AG08395 (cell line): ENCODE measurements at places on chromosomes 16 and 17.

GRCh38 chr16:22813948-22814710 lies at the start of gene HS3ST2:
Gene HS3ST2, plus strand, starts transcription at chr16:22814162. Its CDS starts 449 bp downstream, at chr16:22814611.
- DNase-seq, result peak; percentile 53

DNA sequence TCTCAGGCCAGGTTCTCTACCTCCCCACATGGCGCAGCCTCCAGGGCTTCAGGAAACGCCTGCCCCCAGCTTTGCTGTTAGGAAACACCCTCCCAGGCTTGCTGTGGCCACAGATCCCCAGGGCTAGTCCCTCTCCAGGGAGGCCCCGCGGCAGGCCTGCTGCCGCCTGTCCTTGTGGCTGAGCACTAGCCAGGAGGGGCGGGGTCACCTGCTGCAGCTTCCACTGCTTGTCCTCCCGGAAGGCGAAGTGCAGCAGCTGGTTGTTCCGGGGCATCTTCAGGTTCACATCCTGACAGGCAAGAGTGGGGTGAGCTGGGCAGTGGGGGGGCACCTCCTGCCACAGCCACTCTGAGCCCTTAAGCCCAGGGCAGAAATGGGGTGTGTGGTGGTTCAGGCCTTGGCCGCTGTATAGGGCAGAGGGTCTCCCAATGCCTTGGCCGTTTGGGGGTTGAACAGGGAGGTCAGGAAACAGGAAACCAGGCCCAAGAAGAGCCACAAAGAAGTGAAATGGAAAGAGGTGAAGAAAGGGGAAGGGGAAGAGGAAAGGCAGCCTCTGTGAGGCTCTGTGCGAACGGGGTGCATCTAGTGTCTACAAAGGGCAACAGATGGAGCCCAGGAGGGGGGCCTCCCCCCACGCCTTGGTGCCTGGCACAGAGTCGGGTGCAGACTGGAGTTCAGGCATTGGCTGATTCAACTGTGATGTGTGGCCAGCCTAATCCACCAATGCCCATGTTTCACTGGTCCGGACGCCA lies 2.0 kb downstream of the ROGDI start:
- no peak for DNase-seq

DNA sequence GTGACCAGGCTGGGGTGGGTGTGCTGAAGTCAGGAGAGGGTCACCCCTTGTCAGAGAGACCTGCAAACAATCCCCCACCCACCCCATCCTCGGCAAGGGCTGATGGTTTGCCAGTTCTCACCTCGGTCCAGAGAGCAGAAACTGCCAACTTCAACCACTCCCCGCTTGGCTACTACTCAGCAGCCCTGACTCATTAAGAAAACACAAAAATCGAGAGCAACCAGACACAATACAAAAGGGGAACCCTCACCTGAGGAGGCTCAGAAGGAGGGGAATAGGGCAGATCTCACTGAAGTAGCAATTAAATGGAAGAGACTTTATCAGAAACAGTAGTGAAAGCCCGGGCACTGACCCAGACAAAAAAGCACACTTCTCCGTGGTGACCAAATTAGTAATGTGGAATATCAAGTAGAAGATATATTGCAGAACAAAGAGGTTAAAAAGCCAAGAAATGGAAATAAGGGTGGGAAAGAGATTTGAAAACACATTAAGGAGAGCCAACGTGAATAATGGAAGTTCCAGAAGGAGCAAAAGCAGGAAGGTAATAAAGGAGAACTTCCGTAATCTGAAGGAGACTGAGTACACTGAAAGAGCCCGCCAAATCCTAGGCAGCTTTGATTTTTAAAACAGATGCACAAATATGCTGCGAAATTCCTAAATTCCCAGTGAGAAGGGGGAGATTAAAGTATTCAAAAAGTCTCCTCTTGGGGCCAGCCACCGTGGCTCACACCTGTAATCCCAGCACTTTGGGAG lies 23.6 kb downstream of the CENPV start:
- DNase-seq, result peak; percentile 35

GRCh38 chr16:22739077-22739476 lies 74.9 kb upstream of the HS3ST2 start:
- DNase-seq, result no peak

DNA sequence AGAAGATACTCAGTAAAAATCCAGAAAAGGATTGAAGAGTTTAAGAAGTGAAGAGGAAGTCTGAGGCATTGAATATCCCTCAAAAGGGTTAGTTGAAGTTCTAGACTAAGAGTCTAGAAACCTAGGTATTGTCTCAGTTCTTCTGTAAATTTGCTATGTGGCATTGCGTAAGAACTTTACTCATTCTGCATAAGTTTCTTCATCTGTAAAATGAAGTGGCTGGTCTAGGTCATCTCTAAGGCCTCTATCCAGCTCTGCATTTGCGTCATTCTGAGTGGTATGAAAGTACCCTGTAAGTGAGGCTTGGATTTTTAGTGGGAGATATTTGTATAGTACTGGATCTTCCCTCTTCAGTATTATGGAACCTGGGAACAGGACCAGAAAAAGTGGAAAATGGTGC lies 130.2 kb downstream of the MYO1D start:
- DNase-seq, result peak; percentile 25

GRCh38 chr16:11673091-11674000 lies 5.1 kb downstream of the SNN start:
- no peak for DNase-seq

DNA sequence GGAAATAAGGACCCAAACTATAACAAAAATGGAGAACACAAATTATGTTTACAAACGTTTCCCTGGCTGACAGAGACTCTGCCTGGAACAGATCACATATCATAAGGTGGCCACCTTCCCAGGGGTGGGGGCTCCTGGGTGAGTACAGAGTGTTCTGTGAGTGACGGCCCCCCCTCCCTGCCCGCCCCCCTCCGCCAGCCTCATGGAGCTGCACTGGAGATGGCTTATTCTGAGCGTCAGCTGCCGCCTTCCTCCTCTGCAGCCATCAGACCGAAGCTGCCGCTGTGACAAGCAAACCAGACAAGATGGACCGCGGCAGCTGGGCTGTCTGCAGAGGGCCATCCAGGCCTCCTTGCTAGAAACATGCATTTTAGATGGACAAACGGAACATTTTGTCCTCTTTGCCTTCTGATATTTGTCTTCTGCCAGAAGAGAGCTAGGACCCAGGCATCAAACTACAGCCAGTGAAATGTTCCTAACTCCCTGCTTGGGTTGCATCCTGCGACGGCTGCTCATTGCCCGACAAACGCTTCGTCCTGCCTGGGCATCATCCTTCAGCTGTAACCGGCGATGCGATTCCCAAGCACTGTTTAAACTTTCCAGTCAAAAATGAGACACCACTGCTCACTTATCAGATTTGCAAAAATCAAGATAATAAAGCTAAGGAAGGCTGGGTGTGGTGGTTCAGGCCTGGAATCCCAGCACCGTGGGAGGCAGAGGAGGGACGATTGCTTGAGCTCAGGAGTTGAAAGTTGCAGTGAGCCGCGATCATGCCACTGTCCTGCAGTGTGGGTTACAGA lies 15.3 kb upstream of the RPTOR start:
- DNase-seq, result no peak

- DNase-seq, result no peak
These were observed 38.8 kb downstream of the RAI1 start for GRCh38 chr17:17719966-17720543.

DNA sequence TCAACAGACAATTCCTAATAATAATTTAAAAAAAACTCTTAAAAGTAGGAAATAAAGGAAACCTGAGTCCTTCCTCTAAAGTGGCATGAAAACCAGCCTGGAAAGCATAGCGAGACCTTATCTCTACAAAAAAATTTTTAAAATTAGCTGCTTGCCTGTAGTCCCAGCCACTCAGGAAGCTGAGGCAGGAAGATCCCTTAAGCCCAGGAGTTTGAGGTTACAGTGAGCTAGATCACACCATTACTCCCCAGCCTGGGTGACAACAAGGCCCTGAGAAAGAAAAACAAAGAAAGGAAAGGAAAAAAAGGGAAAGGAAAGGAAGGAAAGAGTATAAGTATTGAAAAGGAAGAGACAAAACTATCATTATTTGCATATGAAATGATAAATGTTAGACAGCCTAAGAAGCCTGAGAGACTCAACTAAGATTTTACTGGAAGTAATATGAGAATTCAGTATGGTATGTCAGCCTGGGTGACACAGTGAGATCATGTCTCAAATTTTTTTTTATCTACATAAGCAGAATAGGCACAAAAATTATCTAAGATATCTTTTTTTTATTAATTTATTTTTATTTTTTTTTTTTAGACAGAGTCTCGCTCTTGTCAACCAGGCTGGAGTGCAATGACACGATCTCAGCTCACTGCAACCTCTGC lies 113.0 kb downstream of the GOSR1 start:
- DNase-seq, result no peak

- DNase-seq, result no peak
These were observed 8.7 kb downstream of the CCL17 start for GRCh38 chr16:57413301-57413730.

- no peak for DNase-seq
These were observed 30.0 kb downstream of the APPBP2 start for GRCh38 chr17:60496041-60496440.

DNA sequence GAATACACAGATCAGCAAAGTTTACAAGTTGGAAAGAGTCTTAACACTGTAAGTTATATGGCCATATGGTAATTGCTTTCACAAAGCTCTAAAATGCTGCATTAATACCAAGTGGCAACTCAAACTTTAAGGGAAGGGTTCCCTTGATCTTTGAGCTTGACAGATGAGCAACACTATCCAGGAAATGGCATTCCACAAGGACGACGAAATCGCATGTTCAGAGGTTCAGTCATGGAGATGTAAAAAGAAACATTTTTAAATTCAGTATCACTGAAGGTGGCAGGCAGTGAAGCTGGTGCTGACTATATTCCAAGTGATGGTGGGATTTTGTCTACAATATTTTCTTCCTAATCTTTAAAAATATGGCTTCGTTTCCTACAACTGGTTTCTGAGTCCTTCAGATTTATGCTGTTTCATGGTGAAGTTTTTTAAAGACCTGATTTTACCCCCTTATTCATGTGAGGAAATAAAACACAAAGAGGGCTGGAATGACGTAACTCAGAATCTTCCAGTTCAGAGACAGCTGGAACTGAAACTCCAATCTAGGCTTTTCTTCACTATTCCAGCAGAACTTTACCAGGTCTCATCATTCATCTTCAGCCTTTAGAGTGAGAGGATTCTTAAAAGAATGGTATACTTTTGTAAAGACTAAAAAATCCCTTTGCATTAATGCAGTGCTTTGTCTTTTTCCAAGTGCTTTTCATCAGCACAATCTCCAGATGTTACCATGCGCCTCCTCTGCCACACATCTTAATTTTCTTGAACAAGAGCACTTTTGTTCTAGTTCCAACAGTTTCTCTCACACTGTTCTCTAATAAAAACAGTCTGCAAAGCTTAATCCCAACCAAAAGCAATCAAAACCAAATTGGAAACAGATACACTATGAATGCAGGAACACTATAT lies 20.2 kb downstream of the CHCT1 start:
- peak; percentile 59 for DNase-seq

GRCh38 chr17:7854078-7854777 lies 638 bp upstream of the TMEM88 start:
- DNase-seq, result no peak

GRCh38 chr16:27102701-27103575 lies 36.2 kb downstream of the C16orf82 start:
- no peak for DNase-seq

GRCh38 chr16:66468321-66468965 lies 41.3 kb downstream of the BEAN1 start:
- no peak for DNase-seq

GRCh38 chr17:43444223-43445008 lies 39.4 kb upstream of the DHX8 start:
- DNase-seq, result no peak

DNA sequence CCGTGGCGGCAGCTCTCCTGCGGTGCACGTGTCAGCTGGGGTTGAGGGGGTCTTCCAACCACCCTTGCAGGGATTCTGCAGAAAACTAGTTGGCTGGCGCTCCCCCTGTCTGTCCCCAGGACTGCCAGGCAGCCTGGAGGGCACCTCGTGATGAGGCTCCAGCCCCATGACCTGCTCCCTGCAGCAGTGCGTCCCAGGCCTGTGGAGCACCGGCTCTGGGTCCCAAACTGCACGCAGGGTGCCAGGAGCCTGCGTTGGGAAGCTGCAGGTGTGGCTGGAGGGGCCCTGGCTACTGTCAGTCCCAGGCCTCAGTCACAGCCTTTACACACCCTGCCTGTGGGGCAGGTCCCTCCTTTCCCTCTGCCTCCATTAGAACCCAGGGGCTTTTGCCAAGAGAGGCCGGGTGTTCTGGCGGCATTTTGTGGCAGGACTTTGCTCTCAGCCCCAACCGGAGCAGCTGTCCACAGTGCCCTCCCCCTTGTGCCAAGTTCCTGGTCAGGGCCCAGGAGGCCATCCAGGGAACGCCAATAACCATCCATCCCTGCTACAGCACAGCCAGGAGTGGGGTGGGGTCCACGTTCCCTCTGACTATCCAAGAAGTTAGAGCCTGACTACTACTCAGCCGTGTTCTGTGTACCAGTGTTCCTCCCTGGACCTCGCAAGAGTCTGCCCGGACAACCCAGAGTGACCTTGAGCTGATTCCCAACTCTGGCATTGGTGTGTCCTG lies 9.2 kb downstream of the CHMP6 start:
- DNase-seq, result no peak

GRCh38 chr17:72445055-72445991 lies 324.5 kb downstream of the SOX9 start:
- DNase-seq, result no peak

- DNase-seq, result peak; percentile 51
These were observed 3.6 kb downstream of the CDC42EP4 start for GRCh38 chr17:73308017-73308823.
